Stimulated activated CD4-positive, alpha-beta T cell treated with anti-CD3 and anti-CD28 coated beads, Interleukin-12 subunit alpha, Interleukin-12 subunit beta, amount 100 ng/mL, for 4 hours (primary cell): ENCODE measurements at places on chromosomes 4 and X.

- DNase-seq, result no peak
These were observed 71.0 kb downstream of the SLC10A6 start for GRCh38 chr4:86778175-86778574.

DNA sequence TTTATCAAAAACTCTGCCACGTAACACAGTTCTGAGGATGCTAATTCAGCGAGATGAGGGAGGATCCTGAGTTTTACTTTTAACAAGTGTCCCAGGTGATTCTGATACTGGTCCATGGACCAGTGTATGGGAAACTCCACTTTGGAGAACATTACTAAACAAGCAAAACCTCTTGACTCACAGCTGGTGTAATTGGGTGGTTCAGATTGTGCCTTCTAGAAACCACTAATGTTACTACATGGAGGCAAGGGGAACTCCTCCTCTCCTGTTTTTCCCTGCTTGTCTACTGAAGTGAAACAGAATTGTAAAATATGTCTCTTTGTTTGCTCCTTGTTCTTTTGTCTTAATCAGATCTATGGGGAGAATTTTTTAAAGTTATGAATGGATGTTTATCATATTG is 62.6 kb downstream of the FRAS1 start:
- DNase-seq, result no peak

DNA sequence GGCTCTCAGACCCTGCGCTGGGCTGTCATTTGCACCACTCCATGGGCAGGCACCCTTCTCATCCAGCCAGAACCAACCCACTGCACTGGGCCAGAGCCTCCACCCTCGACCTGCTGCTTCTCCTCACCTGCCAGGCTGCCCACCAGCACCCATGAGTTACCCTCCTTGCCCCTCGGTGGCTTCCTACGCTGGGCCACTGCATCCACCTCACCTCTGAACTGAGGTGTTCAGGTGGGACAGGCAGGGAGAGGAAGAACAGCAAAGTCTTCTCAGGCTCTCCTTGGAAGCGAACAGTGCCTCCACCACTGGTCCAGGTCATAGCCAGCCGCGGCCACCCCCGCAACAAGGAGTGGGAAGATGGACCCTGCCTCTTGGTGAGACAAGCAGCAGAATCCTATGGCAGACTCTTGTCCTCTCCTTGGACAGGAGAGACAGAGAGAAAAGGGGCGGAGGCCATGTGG is 32.4 kb upstream of the HMX1 start:
- no peak for DNase-seq

- no peak for DNase-seq
These were observed 46.7 kb downstream of the ENPP6 start for GRCh38 chr4:184171011-184171410.

DNA sequence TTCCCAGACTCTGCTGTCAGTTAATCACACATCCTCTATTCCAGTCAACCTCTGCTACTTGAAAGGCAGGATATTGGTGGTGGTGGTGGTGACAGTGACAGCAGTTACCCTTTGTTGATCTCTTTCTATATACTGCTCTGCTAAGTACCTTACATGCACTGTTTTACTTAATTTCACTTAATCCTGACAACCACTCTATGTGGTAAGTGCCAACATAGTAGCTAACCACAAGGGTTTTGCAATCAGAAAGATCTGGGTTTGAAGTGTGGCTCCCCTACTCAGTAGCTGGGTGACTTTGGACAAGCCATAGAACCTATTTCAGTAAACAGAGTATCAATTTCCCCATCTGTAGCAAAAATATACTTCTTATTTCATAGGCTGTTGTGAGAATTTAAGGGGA is 24.2 kb upstream of the F9 start:
- DNase-seq, result no peak
